ENCODE measurements at places on chromosomes 4 and X.

DNA sequence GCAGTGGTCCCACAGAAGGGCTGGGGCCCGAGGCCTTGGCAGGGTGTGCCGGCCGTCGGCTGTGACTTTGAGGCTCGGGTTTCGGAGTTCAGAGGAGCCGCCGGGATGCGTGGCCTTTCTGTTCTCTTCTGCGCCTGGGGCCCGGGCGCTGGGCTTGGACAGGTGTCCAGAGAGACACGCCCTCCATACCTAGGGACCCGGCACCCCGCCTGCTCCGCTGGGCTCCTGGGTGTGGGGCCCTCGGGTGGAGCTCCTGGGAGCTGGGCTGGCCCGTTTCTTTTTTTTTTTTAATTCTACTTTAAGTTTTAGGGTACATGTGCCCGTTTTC, 11.3 kb downstream of the FGFRL1 start:
- no peak for DNase-seq

DNA sequence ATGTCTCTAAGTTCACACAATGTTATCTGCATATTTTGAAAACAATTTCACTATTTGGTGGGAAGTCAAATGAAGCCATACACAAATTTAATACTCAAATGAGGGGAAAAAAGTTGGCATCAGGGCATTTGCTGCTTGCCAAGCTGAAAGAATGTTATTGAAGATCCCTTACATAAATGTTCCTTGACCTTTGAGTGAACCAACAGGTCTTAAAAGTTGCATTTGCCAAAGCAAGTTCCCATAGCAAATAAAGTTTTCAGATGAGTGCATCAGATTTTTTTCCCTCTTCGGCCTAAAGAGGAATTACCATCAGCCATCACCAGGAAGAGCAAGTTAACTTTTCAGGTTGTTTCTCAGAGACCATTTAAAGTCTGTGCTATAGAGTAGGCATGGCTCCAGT, 115.9 kb downstream of the COX18 start:
- DNase-seq, result no peak

DNA sequence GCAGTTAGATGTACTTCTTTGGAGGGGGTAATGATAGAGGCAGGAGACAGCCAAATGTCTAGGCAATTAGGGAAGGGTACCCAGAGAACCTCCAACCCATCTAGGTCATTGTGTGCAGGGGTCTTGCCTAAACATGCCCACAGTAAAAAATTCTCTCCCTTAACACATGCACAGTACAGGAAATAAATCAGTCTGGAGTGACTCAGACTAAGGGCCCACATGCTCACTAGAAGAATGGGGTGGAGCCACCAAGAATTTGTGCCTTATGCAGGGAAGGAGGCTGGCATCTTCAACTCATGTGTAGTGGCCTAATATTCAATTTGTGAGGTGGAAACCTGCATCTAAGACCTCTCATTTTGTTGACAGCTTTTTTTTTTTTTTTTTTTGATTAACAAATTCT, 945.3 kb upstream of the GRIA3 start:
- no peak for DNase-seq

- no peak for DNase-seq
These were observed 61.8 kb upstream of the STOX2 start for GRCh38 chr4:183843248-183843671.

GRCh38 chr4:150909116-150909515, 106.0 kb downstream of the LRBA start:
- no peak for DNase-seq

- no peak for DNase-seq
These were observed 2.9 kb upstream of the REELD1 start for GRCh38 chr4:146211440-146211839.

DNA sequence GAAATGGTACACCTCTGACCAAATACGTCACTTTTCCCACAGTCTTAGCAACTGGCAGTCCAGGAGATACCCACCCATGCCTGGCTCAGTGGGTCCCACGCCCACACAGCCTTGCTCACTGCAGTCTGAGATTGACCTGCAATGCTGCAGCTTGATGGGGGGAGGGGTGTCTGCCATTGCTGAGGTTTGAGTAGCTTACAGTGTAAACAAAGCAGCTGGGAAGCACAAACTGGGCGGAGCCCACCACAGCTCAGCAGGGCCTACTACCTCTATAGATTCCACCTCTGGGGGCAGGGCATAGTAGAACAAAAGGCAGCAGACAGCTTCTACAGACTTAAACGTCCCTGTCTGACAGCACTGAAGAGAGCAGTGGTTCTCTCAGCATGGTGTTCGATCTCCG, 52.7 kb downstream of the AMER1 start:
- no peak for DNase-seq

- DNase-seq, result no peak
These were observed 98.5 kb upstream of the FAM47C start for GRCh38 chrX:36909676-36910030.

- DNase-seq, result no peak
These were observed 5.7 kb downstream of the EFNB1 start for GRCh38 chrX:68834371-68835103.

DNA sequence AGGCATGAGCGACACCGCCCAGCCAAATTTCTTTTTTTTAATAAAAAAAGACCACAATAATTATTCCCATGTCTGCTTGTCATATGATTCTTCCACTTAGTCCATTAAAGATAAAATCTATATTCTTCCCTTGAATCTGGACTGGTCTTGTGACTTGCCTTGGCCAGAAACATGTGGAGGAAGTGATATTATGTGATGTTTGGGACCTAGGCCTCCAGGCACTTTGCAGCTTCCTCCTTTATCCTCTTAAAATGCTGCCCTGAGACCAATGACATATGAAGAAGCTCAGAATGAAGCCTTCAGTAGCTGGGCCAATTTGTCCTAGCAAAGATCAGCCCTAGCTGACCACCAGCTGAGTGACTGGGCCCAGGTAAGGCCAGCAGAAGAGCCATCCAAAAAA, 250.0 kb downstream of the INPP4B start:
- DNase-seq, result no peak

- DNase-seq, result peak; percentile 83
These were observed 643 bp downstream of the SRP72 start for GRCh38 chr4:56468097-56468422.

GRCh38 chr4:80266902-80267380, 477 bp downstream of the FGF5 start:
- no peak for DNase-seq

- DNase-seq, result no peak
These were observed 197.1 kb upstream of the MAMLD1 start for GRCh38 chrX:150165776-150166610.

DNA sequence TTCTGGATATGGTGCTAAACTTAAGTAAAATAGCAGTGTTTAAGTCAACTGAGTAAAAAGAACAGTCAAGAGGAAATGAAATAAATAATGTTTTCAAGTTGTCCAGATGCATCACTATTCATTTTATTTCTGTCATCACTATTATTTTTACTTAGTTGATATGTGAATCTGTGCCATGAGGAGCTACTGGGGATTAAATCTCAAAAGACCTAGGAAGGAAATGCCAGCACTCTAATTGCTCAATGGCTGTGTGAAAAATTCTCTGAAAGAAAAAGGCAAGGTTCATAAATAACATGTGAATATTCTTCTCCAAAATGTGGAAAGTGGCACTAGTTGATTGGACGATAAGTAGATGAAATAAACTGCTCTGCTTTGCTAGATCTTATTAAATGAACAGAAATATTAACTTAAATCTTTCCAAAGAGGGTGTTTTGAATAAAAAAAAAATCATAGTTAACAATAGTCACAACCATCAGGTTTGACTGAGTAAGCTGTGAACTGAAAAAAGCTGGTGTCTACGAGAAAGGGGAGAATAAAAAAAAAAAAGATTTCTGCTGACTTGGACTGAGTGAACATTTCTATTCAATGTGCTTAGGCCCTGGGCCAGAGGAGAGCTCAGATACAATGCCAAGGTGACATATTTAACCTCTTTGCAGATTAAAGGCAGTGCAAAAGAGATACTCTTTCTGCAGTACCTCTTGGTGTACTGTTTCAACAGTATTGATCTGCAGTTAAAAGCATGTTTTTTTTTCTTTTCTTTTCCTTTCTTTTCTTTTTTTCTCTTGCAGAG, 1.6 kb downstream of the SPARCL1 start:
- no peak for DNase-seq

DNA sequence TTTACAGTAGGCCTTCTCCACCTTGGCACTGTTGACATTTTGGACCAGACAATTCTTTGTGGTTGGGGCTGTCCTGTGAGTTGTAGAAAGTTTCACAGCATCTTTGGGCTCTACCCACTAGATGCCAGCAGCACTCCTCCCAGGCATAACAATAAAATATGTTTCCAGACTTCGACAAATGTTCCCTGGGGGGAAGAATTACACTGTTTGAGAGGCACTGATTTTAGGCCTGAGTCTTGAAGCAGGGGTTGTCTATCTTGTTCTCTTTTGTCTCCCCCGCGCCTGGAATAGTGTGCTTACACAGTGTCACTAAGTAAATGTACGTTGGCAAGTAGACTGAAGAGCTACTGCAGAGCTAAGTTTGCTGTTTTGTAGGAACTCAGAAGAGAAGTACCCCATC, 254.4 kb upstream of the BOD1L1 start:
- no peak for DNase-seq

DNA sequence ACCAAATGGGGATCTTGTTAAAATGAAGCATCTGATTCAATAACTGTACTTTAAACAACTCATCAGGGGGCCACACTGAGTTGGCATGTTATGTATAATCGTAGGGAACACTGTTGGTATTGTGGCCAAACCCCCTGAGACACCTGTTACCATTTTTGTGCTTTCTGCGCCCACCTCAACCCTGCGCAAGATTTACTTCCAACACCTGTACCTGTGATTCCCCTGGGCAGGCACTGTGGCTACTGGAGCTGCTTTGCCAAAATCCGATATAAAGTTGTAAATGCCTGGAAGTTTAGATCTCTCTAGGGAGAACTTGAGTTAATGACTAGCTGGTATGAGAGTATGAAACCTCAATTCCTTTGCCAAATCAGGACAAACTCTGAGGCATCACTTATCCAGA, 259.8 kb upstream of the ATOH1 start:
- DNase-seq, result no peak

GRCh38 chrX:134371133-134371532, 88.8 kb upstream of the HPRT1 start:
- DNase-seq, result no peak

- no peak for DNase-seq
These were observed 7.6 kb upstream of the GUF1 start for GRCh38 chr4:44670506-44671199.

- DNase-seq, result no peak
These were observed 5.9 kb downstream of the ZAR1 start for GRCh38 chr4:48495941-48496340.

DNA sequence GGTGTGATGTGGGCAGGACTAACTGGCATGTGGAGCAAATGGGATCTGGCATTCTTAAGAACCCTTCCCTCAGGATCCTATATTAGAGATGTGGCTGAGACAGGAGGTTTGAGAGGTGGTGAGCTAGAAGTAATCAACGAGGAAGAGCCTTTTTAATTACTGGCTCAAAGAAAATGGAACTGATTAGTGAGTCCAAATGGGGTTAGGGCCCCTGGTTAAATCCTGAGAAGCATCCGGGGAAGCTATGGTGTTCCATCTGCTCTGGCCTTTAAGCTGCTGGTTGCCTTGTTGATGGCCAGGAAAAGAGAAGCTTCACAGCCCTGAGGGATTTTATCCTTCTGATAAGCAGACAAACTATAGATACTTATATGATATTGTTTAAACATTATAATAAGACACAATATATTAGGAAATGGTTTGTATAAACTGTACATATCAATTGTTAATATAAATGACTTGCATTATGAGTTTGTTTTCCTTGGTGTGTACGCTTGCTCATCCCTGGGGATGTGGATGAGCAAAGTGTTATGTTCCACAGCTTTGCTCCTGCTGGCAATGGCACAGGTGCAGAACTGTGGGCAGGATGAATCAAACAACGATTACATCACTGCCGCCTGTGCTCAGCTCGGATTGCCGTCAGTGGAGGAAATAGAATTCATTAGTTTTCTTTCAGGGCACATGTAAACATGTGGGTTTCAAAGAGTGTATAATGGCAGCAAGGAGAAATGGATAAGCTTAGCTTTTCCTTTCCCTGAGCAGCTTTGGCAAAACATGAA, 328.6 kb upstream of the ARX start:
- peak; percentile 46 for DNase-seq

GRCh38 chr4:81454948-81455347, 16.8 kb downstream of the RASGEF1B start:
- DNase-seq, result no peak

DNA sequence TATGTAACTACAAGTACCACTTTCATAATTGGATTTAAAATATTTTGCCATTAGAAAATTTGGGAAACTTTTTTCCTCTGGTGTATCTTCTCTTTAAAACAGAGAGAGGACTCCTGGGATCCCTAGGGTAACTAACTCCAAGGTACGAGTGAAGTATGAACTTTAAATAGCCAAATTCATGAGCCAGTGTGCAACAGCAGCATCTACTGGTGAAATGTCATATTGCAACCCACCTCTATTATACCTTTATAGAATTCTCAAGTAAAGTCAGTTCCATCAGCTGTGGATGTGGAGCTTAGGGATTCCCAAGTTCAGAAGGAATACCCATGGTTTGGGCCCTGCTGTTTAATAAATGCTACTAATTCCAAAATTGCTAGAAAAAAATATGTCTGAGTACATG, 282.7 kb upstream of the TAPT1 start:
- no peak for DNase-seq

DNA sequence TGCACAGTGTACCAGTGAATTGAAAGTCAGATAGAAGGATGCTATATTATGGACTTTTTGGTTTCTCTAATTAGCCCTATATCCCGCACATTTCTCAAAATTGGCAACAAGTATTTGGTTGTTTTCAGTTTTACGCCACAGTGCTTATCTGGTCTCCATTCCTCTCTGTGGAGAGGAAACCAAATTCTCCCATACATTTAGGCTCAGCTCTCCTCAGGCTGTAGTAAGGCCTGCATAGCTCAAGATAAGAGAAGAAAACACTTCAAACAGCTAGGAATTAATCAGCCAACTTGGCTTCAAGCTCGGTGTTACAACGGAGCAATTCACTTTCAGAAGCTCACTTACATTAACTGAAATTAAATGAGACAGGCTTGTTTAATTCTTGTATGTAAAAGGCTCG, 263.2 kb downstream of the PDHA2 start:
- DNase-seq, result no peak

GRCh38 chrX:39156051-39156450, 354.8 kb downstream of the MID1IP1 start:
- no peak for DNase-seq

GRCh38 chrX:100413229-100413628, 3.2 kb upstream of the PCDH19 start:
- peak; percentile 48 for DNase-seq

GRCh38 chr4:125331116-125331515, 16.4 kb downstream of the FAT4 start:
- DNase-seq, result no peak

- DNase-seq, result no peak
These were observed 174.2 kb downstream of the HHIP start for GRCh38 chr4:144820011-144820727.

- no peak for DNase-seq
These were observed 80.4 kb downstream of the MAPK10 start for GRCh38 chr4:86279293-86279960.

DNA sequence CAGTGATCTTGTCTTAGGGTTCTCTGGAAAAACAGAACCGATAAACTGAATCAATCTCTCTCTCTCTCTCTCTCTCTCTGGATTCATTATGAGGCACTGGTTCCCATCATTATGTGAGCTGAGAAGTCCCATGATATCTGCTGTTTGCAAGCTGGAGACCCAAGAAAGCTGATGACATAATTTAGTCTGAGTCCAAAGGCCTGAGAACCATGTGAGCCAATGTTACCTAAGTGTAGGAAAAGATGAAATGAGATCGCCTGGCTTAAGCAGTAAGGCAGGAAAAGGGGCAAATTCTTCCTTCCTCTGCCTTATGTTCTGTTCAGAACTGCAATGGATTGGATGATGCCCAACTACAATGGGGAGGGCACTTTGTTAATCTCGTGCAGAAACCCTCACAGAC, 207.4 kb downstream of the RBM46 start:
- no peak for DNase-seq
